ENCODE measurements at places on chromosomes 2 and 18. TPM values are rescaled to one million over a fixed set of nuclear protein-coding genes. Genes with fewer than 3 reads are reported as not detected.
A peak's percentile ranks its signal among the peaks of the same experiment; 100 is the strongest.

Gene FZD7
- total RNA-seq, result 63.1 TPM

Gene DLX2
- 5.7 TPM for total RNA-seq

Gene UBR3
- 30.9 TPM for total RNA-seq

Gene HOXD13
- total RNA-seq, result not detected

Gene GREB1L
- total RNA-seq, result 2.3 TPM

Gene TNFAIP6
- 4.2 TPM for total RNA-seq

Gene TMEFF2
- 1.4 TPM for total RNA-seq

Gene CRYGC
- total RNA-seq, result not detected

Gene RESP18
- total RNA-seq, result not detected

DNA sequence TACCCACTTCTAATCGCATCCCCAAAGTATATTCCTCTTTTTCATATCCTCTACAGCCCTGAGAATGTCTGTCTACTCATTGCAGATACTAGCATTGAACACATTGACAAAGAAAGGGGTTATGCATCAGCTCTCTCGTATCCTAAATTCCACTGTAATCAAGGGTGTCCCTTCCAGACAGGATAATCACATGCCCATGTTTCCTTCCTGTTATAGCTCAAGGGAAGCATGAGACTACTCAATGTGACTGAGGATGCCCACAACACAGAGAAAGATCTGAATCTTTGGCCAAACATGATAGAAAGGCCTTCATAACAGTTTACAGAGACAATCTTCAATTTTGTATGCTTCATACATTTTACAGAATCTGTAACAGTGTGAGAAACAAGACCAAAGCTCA is 69.2 kb downstream of the HIBCH start:
- DNase-seq, result no peak

DNA sequence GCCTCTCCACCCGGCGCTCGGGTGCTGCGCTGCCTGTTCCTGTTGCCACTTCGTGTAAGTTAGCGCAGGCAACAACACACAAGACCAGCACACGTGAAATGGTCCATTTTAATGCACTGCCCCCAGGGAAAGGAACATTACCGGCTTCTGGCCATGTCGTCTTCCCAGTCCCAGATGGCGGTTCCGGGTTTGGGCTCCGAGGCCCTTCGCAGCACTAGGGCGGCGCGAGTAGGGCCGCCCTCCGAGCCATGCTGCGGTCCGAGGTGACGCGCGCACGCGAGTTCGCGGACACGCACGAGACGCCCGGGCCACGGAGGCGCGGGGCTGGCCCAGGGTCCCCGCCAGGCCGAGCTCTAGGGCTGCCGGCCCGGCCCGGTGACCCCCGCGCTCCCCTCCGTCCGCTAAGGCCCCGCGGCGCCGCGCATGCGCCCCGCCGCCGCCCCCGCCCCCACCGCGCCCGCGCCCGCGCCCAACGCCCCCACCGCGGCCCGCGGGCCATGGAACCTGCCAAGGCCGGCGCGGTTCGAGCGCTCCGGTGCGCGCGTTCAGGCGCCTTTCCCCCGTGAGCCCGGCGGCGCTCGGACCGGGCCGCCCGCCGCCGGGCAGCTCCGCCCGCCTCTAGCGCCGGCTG is 367 bp upstream of the ZNF236 start:
- DNase-seq, result no peak

DNA sequence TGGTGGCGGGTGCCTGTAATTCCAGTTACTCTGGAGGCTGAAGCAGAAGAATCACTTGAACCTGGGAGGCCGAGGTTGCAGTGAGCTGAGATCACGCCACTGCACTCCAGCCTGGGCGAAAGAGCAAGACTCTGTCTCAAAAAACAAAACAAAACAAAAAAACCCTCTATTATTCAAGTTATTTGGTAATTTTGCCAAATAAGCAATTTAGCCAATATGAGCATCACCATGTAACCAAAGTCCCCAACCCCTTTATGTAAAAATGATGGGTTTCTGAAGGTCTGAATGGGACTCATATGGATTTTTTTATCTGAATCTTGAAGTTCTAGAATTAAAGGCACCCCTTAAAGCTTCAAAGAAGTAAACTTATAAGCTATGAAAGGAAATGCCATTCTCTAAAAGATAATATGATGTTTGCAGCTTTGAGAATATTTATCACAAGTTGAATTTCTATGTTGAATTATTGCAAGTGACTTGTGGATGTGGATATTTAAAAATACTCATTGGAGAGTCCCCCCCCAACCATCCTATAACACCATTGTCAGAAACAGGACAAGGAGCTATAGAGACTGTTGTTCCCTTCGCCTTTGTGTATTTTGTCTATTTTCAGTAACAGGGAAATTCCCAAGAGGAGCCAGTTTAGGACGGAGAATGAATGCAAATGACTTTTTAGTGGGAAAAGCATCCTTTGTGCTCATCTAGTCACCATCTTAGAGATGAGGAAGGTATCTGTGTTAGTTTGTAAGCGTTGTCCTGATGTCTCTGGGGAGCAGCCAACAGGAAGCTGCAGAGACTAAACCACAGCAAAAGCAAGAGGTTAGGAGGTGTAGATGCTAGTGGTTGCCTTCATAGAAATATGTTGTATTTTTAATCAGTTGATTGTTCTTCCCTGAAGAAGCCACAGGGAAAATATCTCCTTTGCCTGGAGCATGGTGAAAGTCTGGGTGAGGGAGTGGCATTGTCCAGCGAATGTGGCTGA is 68.3 kb downstream of the TET3 start:
- DNase-seq, result no peak

GRCh38 chr2:48980846-48981245 is 173.5 kb downstream of the FSHR start:
- no peak for DNase-seq

DNA sequence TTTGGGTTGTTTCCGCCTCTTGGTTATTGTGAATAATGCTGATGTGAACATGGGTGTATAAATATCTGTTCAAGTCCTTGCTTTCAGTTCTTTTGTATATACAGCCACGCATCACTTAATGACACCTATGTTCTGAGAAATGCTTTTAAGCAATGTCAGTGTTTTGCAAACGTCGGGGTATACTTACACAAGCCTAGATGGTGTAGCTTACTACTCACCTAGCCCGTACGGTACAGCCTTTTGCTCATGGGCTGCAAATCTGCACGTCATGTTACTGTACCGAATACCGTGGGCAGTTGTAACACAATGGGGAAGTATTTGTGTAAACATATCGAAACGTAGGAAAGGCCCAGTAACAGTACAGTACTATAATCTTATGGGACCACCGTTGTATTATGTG is 12.4 kb downstream of the RALB start:
- no peak for DNase-seq

DNA sequence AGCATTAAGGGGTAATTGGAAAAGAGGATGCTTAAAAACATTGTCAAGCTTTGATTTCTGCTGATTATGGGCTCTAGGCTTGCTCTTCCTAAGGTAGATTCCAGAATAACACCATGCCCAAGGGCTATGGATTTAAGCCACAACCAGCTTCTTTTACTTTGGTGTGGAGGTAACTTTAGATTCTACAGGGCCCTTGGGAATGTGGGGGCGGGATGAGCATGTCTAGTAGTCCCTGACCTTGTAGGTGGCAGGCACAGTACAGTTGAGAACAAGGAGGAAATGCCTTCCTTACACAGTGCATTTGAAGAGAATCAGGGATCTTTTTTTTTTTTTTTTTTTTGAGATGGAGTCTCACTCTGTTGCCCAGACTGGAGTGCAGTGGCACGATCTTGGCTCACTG is 364.2 kb downstream of the NYAP2 start:
- DNase-seq, result no peak

DNA sequence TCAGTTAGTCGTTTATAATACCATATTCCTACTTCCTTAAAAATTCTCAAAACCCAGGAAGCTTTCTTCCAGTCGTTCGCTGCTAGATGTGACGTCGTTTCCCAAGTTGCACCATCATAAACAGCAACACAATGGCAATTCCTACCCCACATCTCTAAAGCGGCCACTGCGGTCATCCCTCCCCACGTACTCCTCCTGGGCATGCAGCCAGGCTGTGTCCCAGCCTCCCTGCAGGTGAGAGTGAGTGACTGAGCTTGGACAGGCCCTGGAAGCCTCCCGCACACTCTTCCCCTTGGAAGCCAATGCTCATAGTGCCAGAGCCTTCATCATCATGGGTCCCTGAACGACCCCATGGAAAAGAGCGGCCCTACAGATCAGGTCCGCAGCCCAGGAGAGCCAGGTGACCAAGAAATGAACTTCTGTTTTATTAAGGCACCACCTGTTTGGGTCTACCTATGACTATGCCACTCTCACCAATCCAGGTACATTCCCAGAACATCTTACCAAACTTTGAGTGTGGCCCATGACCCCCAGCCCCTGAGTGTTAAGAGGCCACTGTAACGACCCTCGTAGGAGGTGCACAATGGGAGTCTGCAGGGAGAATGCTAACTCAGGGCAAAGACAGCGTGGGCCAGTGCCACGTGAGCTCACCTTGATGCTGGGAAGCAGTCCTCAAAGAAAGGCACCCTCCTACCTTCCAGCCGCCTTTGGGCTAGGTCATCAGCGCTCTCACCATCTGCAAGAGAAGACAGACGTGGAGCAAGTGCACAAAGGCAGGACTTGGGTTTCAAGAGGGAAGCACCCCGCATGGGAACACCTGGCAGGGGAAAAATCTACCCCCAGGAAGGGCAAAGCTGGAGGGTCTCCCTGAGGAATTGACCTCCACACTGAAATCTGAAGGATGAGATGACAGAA is 74.7 kb upstream of the RAB6C start:
- no peak for DNase-seq

DNA sequence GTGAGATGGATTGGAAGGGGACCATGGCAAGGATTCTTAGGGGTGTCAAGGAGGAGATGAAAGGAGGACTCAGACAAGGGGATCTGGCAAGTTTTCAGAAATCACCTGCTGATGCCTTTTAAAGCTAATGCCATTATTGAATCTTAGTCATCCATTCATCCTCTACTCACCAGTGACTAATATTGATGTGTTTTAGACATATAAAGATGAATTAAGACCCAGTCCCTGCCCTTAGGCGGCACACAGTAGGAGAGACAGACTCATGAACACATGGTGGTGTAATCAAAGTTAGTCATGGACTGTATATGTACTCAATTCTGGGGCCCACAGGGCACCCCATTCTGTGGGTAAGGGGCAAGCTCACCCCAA is 56.5 kb upstream of the ATL2 start:
- no peak for DNase-seq

GRCh38 chr2:20317197-20317596 is 33.4 kb downstream of the PUM2 start:
- DNase-seq, result no peak

GRCh38 chr18:24200494-24201290 is 61.8 kb downstream of the CABYR start:
- DNase-seq, result no peak

- no peak for DNase-seq
These were observed 296.6 kb downstream of the LRRTM1 start for GRCh38 chr2:80007777-80008503.

GRCh38 chr2:121665504-121665903 is 16.2 kb upstream of the CLASP1 start:
- DNase-seq, result no peak

DNA sequence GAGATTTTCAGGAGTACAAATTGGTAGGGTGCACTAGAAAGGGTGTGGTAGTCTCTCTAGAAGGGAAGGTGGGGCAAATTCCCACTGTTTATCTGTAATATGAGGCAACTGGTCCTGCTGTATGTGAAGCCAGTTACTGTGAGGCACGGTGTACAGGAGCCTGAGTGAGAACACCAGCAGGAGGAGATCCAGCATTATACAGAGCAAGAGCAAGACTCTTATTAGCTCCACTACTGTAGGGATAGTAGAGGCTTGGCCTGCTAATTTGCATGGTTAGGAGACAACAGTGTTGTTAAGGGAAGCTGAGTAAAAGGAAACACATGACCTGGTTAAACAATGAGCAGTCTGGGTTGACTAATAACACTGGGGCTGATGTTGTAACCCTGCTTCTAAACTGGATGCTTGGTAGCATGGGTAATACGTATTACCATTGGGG is 76.3 kb upstream of the WDSUB1 start:
- DNase-seq, result no peak

GRCh38 chr2:21146638-21147037 is 22.9 kb downstream of the TDRD15 start:
- DNase-seq, result no peak

GRCh38 chr2:178277741-178278197 is 83.5 kb downstream of the OSBPL6 start:
- no peak for DNase-seq

DNA sequence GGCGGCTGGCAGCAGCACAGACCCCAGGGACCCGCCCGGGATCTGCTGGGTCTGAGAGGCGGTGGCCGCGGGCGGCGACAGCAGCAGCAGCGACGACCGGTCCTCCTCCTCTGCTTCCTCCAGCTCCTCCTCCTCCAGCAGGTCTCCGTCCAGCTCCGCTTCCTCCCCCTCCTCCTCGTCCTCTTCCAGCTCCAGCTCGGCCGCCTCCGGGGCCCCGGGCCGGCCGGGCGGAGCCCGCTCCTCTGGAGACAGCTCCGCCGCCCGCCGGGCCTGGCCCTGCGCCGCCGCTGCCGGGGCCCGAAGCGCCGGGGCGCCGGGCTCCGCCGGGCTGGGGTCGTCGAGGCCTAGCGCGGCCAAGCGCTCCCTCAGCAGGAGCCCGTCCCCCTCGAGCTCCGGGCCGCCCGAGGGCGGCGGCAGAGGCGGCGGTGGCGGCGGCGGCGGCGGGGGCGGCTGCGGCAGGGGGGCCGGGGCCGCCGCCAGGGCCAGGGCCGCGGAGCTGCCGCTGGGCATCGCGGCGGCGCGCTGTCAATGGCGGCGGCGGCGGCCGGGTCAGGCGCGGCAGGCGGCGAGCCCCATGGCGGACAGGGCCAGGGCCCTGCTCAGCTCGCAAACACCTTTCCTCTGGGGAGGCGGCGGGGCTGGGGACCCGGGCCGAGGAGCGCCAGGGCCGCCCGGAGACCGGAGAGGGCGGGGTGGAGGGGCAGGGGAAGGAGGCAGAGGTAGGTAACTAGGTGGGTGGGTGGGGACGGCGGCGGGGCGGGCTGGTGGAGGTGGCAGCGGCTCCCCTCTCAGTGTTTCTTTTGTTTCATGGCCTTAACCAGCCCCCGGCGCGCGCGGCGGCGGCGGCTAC is 445 bp downstream of the MEX3C start:
- no peak for DNase-seq

- no peak for DNase-seq
These were observed 113.2 kb downstream of the NEDD4L start for GRCh38 chr18:58157237-58157636.

GRCh38 chr2:8583400-8584173 is 98.3 kb upstream of the ID2 start:
- peak; percentile 74 for DNase-seq

- no peak for DNase-seq
These were observed 77.0 kb downstream of the PRKCE start for GRCh38 chr2:45728458-45728942.

- DNase-seq, result no peak
These were observed 33.4 kb upstream of the SKOR2 start for GRCh38 chr18:47284721-47285395.
